T-helper 22 cell (primary cell): ENCODE measurements at places on chromosomes 5 and 9.

GRCh38 chr5:135546912-135547311 lies 11.1 kb upstream of the NEUROG1 start:
- DNase-seq = no peak

- no peak for DNase-seq
Observed at GRCh38 chr9:34993502-34994259, 4.1 kb downstream of the DNAJB5 start.

GRCh38 chr9:10251490-10251889 lies 361.3 kb downstream of the PTPRD start:
- no peak for DNase-seq

DNA sequence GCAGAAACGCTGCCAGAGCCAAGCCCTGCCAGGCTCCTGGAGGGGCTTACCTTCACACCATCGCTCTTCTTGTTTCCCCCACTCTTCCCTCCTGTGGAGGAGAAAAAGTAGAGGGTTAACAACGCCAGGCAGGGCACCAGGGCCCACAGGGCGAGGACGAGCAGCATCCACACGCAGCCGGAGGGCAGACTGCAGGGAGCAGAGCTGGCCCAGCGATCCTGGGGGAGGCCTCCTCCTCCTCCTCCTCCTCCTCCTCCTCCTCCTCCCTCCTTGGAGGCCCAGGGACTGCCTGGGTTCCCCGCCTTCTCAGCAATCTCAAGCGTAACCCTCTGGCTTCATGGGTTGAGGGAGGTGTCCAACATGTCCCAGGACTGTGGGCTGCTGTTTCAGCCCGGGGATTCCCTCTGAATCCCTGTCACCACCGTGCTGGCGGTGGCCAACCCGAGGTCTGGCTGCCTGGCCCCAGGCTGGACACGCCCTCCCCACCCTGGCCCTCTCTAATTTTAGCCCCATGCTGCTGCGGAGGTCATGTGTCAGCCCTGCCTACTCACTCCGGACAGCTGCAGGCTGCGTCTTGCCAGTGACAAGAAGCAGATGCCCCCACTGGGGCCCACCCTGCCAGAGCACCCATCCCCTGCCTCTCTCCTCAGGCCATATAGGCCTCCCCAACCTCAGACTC lies 44.3 kb downstream of the CAMK2A start:
- no peak for DNase-seq

GRCh38 chr5:127031863-127032232 lies 1.5 kb upstream of the MARCHF3 start:
- no peak for DNase-seq

GRCh38 chr5:138901716-138902115 lies 26.6 kb upstream of the LRRTM2 start:
- DNase-seq = no peak

DNA sequence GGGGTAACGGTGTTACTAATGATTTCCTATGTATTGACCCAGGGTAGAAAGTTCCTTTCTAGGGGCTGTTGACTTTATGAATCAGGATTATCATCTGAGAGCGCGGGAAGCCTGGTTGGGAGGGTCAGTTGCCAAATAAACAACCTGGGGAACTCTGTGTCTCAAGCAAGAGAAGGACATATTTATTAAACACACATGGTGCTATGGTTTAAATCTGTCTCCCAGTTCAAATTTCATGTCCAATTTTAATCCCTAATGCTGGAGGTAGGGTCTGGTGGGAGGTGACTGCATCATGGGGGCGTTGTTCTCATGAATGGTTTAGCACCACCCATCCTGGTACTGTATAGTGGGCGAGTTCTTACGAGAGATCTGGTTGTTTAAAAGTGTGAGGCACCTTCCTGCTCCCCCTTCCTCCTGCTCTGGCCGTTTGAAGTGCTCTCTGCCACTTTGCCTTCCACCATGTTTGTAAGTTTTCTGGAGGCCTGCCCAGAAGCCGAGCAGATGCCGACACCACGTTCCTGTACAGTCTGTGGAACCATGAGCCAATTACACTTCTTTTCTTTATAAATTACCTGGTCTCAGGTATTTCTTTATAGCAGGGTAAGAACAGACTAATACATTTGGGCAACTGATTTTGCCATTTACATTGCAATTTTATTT lies 19.7 kb upstream of the GAS1 start:
- no peak for DNase-seq

GRCh38 chr9:109797006-109797405 lies 17.0 kb downstream of the PALM2AKAP2 start:
- DNase-seq = no peak

DNA sequence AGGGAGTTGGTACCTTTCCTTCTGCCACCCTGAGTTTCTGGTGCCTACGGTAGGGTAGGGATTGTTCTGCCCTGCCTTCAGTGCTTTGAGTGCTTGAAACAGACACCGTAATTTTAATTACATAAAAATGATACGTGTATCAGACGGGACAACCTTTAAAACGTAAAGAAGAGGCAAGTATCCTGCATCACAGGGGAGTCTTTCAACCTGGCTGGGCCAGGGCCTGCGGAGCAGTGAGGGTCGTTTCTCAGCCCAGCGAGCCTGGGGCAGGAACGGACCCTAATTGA lies 483 bp upstream of the DAB2IP start:
- DNase-seq = no peak
